ENCODE measurements at places on chromosomes 5 and 9. TPM values are rescaled to one million over a fixed set of nuclear protein-coding genes. Genes with fewer than 3 reads are reported as not detected.
A peak's percentile ranks its signal among the peaks of the same experiment; 100 is the strongest.

- no peak for DNase-seq
Measured at GRCh38 chr9:126113176-126113575, 213.5 kb upstream of the MVB12B start.

The ITK gene
- total RNA-seq: 1.6 TPM

DNA sequence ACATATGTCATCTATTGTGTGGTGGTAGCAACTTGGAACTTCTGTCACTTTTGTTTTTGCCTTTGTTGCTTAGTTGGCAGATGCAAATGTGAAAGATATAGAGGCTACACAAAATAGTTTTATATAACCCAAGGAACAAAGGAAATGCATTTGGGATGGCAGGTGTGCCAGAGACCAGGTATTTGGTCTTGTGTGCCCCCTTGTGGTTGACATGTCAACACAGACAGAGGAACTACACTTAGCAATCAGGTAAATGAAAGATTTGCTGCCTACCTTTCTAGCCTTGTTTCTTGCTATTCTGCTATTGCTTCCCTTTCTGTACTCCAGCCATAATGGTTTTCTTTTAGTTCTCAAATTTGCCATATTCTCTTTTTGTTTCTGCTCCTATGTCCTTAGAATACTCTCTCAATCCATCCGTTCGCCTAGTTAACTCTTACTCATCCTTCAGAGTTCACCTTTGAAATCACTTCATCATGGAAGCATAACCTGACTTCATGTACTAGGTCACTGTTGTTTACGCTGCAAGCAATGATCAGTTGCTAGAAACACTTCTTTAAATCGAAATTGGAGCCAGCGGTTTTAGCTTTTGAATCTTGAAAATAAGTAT is 119.5 kb downstream of the TRPM3 start:
- no peak for DNase-seq

The HDHD3 gene
- 11.0 TPM for total RNA-seq

GRCh38 chr5:151075698-151076331 is 5.0 kb downstream of the TNIP1 start:
- DNase-seq: no peak

The SH2D3C gene
- total RNA-seq: 9.4 TPM

- peak; percentile 49 for DNase-seq
Measured at GRCh38 chr5:100430268-100431195, 104.6 kb upstream of the FAM174A start.

The IFNK gene
- not detected for total RNA-seq

DNA sequence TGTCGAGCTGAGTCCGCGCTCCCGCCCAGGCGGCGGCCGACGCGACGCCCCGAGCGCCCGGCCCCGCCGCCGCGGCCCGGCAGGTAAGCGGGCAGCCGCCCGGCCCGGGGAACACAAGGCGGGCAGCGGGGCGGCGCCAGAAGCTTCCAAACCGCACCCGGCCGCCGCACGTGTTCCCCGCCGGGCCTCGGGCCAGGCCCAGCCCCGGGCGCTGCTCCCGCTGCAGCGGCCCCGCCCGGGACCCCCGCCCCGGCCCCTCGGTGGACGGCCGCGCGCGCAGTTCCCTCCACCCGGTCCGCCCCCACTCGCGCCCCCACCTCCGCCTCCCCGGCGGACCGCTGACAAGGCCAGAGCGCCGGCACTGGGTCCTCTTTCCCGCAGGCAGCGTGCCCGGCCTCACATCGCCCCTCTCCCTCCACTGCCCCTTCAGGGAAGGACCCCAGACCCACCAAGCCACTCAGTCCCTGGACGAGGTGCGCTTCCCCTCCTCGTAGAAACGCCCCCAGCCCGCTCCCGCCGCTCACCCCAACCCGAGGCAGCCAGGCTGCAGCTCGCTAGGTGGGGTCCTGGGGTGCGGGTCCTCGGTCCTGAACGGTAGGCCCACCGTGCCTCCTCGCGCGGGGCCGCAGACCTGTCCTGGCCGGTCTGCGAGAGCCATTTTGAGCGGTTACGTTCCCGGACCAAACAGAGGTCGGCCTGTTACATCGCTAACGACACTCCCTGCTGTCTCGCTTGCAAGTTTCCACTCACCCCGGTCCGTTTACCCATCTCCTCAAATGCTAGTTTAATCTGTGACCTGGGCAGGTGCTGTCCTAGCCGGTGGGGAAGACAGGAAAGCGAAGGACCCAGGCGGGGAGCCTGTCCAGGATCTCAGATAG is 475 bp downstream of the WDR5 start:
- no peak for DNase-seq

The SLC25A2 gene
- 0.17 TPM for total RNA-seq

The KIF20A gene
- total RNA-seq: 1.4 TPM

The PAEP gene
- total RNA-seq: not detected

DNA sequence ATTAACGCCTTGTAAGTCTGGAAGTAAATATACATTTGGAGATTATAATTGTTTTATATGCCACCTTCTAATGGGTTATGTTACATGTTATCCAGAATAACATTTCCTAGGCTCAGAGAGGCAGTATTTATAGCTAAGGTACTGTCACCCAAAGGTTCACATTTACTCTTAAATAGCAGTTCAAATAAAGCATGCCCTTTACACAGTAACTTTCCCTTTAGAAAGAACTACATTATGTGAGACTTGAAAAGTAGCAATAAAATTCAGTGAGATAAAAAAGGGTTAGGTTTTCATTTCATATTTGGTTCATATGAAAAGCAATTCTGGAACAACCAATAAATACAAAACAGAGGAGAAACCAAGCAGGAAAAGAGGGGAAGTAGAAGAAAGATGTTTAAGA is 35.1 kb downstream of the SKIC3 start:
- no peak for DNase-seq

- DNase-seq: no peak
Measured at GRCh38 chr5:38734353-38734752, 111.5 kb upstream of the OSMR start.

The PDZD2 gene
- total RNA-seq: 109 TPM

DNA sequence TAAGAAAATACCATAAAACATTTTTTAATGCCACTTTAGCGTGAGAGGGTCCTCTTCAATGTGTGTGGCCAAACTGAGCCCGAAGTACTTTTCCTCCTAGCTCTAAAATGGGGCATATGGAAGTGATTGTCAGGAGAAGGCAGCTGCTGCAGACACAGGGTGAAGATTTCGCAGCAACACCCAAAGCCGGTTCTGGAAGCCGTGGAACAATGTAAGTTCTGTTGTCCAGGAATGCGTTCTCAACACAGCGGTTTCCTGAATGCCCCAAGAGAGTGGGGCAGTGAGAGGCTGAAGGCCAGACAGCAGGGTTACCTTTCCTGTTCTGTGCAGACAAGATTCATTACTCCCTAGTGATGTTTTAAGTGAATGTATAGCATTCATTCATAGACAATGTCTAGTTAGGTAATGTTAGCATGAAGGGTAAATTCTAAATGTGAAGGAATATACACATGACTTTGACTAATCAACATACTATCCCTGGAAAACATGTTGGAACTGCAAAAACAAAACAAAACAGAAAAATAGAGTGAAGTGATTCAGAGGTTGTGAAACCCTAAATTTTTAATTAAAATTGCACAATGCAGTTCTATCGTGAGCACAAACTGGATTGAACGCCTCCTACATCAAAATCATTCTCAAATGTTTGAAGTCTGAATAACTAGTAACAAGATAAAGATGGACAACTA is 197.0 kb upstream of the SEMA6A start:
- DNase-seq: no peak

GRCh38 chr5:140802781-140803271 is 2.0 kb downstream of the PCDHA3 start:
- no peak for DNase-seq

- no peak for DNase-seq
Measured at GRCh38 chr5:82403026-82403425, 124.9 kb upstream of the RPS23 start.

DNA sequence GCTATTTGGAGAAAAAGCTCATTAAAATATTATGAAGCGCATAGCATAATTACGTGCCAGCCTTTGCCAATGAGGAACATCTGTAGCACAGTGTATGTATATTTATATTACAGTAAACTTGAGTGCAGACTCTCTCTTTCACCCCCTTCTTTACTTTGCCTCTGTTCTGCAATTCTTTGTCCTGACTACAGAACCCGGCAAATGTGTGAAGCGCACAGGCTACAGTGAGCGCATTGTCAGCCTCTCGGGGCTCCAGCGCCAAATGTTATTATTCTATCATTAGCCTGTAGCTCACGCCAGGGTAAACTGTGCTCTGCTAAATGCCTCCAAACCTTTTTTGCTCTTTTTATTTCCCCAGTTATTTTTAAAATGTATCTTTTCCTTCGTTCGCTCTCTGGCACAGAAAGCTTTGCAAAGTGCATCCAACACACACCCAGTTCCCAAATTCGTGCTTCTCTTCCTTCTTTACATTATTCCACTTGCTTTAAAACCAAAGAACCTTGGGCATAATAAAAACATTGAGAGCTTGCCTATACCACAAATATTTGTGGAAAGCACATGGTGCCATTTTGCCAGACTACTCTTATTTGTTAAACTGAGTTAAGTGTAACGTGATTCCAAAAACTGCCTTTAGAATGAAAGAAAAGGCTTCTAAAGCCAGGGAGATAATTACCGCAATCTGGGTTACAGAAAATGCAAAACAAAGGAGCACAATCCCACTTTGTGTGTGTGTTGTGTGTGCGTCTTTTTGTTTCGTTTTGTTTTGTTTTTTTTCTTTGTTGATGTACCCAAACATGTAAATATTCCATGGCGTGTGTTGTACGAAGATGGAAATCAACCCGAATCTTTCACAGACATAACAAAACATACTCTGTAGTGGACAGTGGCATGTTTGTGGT is 164.1 kb upstream of the MPDZ start:
- no peak for DNase-seq

The FBXL7 gene
- total RNA-seq: 16.1 TPM

GRCh38 chr5:136006164-136006563 is 22.6 kb upstream of the TGFBI start:
- no peak for DNase-seq

DNA sequence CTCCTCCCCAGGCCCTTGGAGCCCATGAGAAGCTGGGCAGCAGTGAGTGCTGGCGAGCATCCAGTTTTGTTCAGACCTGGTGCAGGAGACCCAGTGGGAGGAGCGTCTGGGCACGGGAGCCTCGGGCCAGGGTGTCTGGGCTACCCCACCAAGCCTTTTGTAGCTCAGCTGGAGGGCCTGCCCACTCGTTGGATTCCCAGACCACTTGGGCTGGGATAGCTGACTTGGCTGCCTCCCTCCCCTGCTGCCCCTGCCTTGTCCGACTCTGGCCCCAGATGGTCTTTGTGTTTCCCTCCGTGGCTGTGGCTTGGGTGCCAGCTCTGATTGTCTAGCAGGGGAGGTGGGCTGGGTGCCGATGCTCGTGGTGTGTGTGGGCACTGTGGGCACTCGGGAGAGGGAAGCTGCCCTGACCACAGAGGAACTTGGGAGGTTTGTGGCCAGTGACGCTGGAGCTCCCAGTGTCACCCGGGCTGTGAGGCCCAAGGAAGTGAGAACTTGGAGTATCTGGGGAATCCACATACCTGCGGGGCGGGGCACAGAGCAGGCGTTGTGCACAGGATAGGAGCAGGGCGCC is 47.3 kb downstream of the WNK2 start:
- DNase-seq: peak; percentile 43

DNA sequence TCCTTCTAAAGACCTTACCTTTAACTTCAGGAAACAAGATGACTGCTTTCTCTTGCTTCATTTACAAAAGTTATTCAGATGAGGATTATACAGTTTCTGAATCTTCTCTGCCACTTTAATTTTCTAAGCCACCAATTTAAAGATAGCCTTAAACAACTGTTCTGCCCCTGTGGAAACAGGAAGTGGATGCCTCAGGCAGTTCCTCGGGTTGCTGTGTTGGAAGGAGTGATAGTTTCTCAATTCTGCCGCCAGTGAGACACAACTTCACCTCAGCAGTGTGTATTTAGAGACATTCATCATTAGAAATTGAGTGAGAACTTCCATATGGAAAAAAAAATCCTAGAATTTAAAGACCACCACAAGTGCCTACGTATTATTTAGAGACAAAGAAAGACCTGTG is 475.1 kb upstream of the WWC1 start:
- no peak for DNase-seq

The ZDHHC11B gene
- 17.0 TPM for total RNA-seq

The PDE6A gene
- not detected for total RNA-seq

The CLIC3 gene
- 2.8 TPM for total RNA-seq

- DNase-seq: no peak
Measured at GRCh38 chr5:109354761-109355160, 55.0 kb downstream of the PJA2 start.

DNA sequence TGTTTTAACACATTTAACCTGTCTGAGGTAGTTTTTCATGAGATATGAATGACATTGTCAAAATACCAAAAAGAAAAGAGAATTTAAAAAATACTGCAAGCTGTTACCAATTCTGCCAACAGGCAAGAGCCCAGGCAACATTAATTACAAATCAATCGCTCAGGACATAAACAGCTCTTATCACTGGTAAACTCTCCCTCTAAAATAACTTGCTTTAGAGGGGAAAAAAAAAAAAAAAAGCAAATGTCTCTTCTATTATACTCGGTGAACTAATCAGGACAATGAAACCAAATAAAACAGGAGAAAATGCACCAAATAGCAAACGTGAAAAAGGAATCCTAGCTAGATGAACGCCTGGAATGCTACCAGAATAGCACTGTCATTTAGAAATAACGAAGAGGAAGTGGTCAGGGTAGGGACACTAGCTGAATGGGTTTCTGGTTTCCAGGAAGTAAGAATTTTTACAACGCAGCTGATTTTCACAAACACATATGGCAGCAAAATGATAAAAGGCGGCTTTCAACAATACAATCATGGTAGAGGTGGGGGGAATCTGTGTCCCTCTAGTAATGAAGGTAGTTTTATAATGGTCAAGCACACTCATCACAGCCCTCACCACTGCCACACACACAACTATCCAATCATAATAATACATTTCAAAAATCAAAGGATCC is 94.9 kb downstream of the DENND1A start:
- DNase-seq: no peak

The COL27A1 gene
- total RNA-seq: 5.7 TPM

GRCh38 chr9:76539180-76539579 is 80.2 kb downstream of the GCNT1 start:
- DNase-seq: no peak

DNA sequence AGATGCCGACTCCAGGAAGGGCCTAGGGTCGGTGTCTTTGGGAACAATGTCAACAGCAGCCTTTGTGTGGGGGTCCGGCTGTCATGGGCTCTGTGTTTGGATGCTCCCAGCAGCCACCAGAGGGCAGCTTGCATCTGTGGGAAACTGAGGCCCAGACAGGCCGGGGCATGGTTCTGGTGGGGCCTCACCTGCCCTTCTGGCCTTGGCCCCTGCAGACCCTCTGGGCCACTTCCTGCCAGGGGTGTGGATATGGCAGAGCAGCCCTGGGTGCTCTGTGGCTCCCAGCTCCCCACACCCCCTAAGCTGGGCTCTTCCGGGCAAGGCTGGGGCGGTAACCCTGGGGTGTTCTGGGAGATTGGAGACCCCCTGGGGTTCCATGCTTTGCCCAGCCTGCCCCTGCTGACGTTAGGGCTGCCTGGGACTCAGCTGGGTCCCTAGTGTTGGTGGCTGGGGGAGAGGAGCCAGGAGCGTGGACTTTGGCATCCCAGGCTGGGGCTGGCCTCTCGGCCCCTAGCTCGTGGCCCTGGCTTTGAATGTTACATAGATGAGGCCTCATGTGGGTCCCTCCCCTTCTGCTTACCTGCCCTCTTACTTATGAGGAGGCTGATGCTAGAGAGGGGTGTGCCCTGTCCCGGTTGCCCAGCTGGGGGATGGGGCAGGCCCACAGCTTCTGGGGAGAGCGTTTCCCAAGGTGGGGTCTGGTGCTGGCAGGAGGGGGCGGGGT is 38.3 kb downstream of the RXRA start:
- no peak for DNase-seq

The CNTFR gene
- 66.4 TPM for total RNA-seq

- DNase-seq: no peak
Measured at GRCh38 chr5:103487218-103487617, 75.4 kb downstream of the NUDT12 start.

Measured in right cardiac atrium (tissue), 5 donors.